ENCODE measurements at places on chromosomes 4 and X.

DNA sequence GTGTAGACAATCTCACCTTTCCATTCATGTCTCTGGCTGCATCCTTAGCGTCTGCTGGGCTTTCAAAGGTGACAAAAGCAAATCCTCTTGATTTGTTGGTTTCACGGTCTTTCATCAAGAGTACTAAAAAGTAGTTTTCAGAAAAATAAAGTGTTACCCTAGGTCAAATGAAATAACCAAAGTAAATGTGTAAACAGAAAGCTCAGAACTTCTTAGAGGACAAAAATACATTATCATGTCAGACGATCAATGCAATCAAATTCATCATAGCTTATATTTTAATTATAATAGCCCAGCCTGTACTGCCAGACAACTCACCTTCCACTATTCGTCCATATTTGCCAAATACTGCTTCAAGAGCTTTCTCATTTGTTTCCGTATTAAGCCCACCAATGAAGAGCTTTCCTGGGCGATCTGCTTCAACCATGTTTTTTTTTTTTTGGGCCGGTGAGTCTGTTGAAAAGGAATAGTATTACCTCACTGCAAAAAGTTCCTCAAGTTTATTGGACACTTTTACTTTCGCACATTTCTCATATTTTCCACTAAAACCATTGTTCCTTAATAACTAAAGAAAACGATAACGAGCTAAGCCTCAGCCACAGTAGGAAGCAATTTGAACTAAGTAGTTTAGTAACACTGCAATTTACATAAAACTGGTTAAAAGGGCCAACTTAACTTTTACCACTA is 1.4 kb downstream of the RBMX start:
- no peak for DNase-seq

- DNase-seq: no peak
Measured at GRCh38 chr4:19214591-19215186, 1037.0 kb upstream of the SLIT2 start.

DNA sequence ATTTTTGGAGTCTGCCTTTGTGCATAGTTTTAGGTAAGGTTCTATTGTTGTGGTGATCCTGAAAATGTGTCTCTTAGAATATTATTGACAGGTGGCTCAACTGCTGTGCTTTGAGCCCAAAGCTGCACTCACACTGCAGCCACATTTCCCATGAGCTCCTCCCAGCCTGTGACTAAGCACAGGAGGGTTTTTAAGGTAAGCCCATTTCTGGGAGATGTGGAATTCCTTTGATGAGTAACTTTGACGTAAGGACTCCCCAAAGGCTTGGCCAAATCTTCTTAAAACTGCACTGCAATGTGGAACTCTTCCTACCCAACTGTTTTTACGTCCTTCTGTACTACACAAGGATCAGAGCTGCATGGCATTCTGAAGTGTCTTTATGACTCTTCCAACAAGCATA is 20.0 kb upstream of the TMPRSS11A start:
- DNase-seq: no peak

- DNase-seq: no peak
Measured at GRCh38 chrX:40064055-40064597, 33.6 kb downstream of the BCOR start.

DNA sequence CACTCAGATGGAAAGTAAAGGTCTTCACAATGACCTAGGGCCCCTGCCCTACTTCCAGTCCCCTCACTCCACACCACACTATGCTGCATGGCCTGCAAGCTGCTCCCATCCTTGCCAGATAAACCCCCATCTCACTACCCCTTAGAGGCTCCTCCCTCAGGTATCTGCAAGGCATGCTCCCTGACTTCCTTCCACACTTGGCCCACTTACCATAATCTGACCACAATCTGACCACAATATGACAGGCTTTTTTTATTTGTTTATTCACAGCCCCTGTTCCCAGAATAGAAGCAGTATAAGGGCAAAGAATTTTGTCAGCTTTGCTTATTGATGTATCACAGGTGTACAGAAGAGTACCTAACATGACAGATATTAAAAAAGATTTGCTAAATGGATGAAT is 124.7 kb downstream of the CAMK2D start:
- no peak for DNase-seq

GRCh38 chrX:38806875-38807621 is 5.8 kb downstream of the MID1IP1 start:
- no peak for DNase-seq

- no peak for DNase-seq
Measured at GRCh38 chr4:172142281-172142741, 329.1 kb downstream of the GALNTL6 start.
